ENCODE measurements at places on chromosomes 1 and 21.

DNA sequence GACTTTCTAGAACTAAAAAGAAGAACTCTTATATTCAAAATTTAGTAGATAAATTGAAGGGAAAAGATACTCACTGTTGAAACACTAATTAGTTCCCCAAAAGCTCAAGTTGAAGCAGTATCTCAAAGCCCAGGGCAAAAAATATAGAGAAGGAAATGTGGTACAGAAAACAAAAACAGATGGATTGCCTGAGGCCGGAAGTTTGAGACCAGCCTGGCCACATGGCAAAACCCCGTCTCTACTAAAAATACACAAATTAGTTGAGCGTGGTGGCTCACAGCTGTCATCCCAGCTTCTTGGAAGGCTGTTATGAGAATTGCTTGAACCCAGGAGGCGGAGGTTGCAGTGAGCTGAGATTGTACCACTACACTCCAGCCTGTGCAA, 36.0 kb downstream of the FAM177B start:
- peak; percentile 57 for DNase-seq

GRCh38 chr1:8017495-8018197, 8.5 kb downstream of the ERRFI1 start:
- DNase-seq, result no peak

GRCh38 chr1:222817529-222817928, 2.7 kb downstream of the DISP1 start:
- no peak for DNase-seq

DNA sequence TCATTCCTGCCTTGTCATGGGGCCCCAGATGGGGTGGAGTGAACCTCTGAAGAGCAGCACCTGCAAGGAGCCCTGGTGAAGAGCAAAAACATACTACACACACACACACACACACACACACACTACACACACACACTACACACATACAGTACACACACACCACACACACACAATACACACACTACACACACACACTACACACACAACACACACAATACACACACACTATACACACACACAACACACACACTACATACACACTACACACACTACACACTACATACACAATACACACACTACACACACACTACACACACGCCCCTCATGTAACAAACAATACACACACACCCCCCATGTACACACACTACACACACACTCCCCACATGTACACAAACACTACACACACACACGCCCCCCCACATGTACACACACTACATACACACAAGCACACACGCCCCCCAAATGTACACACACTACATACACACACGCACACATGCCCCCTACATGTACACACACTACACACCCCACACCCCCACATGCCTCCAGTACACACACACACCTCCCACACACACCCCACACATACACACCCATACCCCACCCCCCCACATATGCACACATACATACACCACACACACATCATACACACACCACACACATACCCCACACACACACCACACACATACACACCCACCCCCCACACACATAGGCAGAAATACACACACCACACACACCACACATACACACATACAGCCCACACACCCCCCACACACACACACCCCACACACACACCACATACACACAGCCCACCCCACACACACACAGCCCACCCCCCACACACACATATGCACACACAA, 9.3 kb downstream of the SLC2A5 start:
- no peak for DNase-seq

GRCh38 chr1:20602851-20603450, 14.1 kb downstream of the CDA start:
- no peak for DNase-seq

DNA sequence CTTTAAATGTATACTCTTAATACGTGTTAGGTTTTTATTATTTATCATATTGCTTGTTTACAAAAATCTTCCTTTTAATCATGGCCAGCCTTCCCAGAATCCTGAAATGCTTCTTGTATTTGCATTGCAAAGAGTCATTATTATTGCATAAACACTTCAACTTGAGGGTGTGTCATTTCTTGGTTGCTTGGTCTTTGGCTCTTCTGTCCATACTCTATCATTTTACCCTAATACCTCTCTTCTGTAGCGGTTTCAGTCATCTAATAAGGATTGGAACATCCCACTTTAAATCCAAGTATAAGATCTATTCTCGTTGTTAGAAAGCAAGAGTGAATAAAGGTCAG, 200.6 kb upstream of the CACYBP start:
- DNase-seq, result no peak

GRCh38 chr1:111515291-111516004, 12.0 kb upstream of the ADORA3 start:
- no peak for DNase-seq

DNA sequence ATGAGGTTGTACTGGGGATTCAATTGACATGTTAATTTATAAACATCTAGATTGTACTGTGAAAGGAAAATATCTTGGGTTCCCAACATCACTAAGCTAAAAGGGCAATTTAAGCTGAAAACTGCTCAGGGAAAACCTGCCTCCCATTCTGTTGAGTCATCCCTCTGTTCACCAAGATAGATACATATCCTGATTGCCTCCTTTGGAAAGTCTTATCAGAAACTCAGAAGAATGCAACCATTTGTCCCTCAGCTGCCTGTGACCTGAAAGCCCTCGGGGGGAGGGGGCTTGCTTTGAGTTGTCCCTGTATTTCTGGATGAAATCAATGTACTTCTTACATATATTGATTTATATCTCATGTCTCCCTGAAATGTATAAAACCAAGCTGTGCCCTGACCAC, 187.0 kb upstream of the ETV3 start:
- DNase-seq, result no peak

GRCh38 chr1:182087719-182088350, 26.3 kb upstream of the ZNF648 start:
- no peak for DNase-seq

DNA sequence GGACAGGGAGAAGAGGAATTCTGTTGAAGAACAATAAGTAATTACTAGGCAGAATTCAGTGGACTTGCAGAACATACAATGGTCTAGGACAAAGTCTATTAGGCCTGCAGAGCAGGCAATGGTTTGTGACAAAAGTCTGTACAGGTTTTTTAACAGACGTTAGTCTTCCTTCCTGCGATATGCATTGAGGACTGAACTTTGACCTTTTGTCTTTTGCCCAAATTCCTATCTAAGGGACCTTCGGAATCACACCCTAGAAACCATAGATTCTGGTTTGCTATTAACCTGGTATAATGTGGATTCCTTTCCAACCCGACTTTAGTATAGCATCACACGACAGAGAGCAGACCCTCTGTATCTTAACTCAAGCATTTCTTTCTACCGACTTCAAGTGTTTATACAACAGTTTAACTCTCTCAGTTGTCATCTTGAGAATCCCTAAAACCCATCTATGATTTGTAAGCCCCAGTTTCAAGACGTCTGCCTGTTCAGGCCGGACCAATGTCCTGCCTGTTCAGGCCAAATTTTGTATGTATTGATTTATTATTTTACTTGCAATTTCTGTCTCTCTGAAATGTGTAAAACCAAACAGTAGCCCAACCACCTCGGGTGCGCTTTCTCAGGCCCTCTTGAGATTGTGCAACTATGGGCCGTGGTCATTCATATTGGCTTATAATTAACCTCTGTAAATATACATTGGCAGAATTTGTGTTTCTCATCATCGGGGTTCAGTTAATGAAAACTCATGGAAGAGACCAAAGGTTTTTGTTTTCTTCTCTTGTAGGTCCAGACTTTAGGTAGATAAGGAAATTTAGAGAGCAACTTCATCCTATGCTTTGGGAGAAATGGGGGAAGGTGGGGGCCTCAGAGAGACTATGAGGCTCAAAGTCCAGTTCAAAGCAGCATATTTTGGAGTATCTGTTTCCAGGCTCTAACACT, 76.9 kb upstream of the TNFSF18 start:
- DNase-seq, result no peak

- no peak for DNase-seq
Observed at GRCh38 chr21:41972511-41973205, 18.8 kb upstream of the C2CD2 start.

DNA sequence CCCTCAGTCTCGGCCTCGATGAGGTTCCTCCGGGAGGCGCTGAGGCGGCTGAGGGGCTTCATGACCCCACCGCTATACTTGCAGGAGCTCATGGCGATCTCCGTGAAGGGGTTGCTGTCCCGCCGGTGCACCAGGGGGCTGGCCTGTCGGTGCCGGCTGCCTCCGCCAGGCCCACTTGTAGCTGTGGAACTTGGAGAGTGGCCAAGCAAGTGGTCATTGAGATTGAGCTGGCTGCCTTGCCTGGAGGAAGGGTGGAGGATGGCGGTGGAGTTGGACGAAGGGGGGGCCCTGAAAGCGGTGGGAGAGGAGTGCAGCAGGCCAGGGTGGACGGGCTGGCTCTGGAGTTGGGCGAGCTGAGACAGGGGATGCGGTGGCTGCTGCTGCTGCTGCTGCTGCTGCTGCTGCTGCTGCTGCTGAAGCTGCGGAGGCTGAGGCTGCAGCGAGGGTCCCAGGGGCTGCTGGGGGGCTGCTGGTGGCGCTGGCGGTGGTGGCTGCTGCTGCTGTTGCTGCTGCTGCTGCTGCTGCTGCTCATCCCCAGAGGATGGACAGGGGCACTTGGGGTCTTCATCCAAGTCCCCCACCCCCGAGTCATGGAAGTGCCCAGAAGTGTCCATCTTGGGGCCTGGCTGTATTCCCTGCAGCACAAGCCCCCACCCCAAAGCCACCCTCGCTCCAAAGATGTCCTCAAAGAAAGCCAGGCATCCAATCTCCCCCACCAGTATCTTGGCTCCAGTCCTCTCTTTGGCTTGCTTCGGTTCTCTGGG, 548 bp downstream of the KCNN3 start:
- DNase-seq, result no peak

- no peak for DNase-seq
Observed at GRCh38 chr21:34881421-34881820, 167.7 kb downstream of the RUNX1 start.

- no peak for DNase-seq
Observed at GRCh38 chr1:10727751-10728232, 68.7 kb downstream of the CASZ1 start.

DNA sequence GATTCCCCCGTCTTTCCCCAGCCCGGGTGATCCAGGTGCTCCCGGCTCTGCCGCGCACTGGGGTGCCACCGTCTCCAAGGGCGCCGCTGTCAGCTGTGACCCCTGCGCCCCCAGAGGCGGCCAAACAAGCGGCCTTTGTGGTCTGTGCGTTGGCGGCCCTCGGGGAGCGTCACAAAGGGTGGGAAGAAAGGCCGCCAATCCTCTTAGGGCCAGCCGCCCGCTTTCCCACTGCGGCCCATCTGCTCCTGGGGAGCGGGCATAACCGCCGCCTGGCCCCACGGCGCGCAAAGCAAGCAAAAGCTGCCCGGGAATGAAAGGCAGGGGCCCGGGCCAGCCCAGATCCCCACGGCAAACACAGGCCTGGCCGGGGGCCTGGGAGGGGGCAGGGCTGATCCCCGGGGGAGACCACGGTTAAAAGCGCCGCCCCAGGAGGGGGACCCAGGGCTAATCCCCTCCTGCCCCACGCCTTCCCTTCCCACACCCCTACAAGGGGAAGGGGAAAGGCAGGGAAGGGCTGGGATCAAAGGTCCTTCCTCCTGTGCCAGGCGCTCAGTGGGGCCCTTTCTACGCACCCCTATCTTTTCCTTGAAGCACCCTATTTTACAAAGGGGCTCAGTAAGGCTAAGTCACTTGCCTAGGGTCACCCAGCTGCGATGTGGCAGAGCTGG, 24.0 kb downstream of the C1QB start:
- no peak for DNase-seq

DNA sequence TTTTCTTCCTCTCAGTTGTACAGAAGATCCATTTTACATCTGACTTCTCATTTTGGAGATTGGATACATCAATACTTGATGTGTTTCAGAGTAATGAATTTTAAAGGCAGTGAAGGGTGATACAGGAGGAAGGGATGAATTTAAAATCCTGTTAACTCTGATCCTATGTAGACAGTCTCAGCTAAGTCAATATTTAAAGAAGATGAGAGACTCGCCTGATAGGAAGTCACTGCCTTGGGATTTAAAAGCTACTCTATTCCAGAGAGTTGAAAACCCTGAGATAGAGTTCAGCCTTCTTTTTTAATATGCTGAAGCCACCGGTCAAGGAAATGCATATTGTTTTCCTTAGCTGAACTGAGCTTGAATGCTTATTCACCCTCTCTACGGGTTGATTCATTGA, 42.7 kb downstream of the HUNK start:
- DNase-seq, result no peak

GRCh38 chr21:30189773-30190172, 23.2 kb upstream of the CLDN17 start:
- DNase-seq, result no peak

GRCh38 chr1:233714631-233715217, 100.8 kb downstream of the KCNK1 start:
- no peak for DNase-seq

GRCh38 chr1:79259390-79260336, 253.1 kb upstream of the ADGRL4 start:
- no peak for DNase-seq

DNA sequence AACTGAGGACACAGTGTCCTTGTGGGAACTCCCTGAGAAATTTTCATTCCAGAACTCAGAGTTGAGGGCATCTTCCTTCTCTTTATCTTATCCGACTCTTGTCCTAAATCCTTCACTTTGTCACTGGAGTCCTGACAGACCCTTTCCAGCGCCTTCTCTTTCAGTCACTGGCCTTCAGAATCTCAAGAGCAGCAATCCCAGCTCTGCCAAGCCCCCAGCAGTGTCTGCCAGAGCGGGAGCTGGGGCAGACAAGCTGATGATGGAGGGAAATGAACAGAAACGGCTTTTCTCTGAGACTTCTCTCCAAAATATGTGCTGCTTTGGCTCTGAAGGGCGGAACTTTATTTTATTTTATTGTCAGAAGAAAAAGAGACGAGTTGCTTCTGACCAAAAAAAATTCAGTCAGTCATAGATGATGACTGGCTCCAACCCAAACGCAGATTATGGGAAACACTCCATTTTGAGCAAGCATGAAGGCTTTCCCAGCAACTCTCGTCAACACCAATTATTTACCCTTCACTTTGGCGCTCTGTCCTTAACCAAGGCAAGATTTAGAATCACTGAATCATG, 32.2 kb downstream of the MIS18A start:
- no peak for DNase-seq

DNA sequence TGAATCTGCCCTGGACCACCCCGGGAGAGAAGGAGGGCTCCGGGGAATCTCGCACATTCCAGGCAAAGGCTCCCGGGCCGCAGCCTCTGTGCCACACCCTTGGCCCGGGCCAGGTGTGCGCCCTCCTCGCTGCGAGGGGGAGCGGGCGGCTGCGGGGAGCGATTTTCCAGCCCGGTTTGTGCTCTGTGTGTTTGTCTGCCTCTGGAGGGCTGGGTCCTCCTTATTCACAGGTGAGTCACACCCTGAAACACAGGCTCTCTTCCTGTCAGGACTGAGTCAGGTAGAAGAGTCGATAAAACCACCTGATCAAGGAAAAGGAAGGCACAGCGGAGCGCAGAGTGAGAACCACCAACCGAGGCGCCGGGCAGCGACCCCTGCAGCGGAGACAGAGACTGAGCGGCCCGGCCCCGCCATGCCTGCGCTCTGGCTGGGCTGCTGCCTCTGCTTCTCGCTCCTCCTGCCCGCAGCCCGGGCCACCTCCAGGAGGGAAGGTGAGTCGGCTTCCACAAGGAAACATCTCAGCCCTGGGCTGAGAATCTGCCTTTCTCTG, at the start of gene LAMC2:
Gene LAMC2 (plus strand): TSS at position 324 of the 550 bp plus-strand sequence. CDS start 89 bp downstream, at position 413.
- no peak for DNase-seq

GRCh38 chr1:91775227-91775626, 110.7 kb downstream of the TGFBR3 start:
- DNase-seq, result no peak

GRCh38 chr21:35593000-35593502, 467.3 kb downstream of the SETD4 start:
- DNase-seq, result no peak

- DNase-seq, result no peak
Observed at GRCh38 chr1:209766051-209766450, 10.2 kb downstream of the TRAF3IP3 start.

- peak; percentile 11 for DNase-seq
Observed at GRCh38 chr1:74771913-74772515, 39.1 kb downstream of the TYW3 start.
